Mesenteric fat pad (tissue), 1 donor: ENCODE measurements at places on chromosomes 12 and 14.

DNA sequence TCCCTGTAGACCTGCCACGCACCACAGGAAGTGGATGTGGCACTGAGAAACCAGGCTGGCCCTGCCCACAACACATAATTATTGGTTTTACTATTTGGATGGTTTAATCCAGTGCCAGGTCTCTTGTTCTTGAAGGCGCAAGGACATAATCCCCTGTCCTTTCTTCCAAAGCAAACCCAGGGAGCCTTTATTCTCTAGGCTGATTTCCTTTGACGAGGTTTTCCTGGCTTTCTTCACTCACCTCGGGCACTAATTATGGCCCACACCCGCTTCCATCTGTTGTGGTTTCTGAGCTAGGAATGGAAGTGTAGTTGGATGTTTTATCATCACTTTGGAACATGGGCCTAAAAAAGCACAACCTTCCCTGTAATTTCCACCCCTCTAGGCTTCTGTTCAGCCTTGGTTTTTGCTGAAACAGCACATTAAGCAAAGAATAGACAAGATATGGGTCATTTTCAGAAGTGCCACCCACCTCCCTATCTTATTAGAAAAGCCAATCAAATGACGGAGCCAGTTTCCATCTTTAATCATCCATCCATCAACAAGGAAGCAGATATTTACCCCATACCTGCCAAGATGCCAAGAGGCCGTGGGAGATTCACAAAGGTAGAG lies 73.9 kb downstream of the PPP1R36 start:
- DNase-seq = no peak

DNA sequence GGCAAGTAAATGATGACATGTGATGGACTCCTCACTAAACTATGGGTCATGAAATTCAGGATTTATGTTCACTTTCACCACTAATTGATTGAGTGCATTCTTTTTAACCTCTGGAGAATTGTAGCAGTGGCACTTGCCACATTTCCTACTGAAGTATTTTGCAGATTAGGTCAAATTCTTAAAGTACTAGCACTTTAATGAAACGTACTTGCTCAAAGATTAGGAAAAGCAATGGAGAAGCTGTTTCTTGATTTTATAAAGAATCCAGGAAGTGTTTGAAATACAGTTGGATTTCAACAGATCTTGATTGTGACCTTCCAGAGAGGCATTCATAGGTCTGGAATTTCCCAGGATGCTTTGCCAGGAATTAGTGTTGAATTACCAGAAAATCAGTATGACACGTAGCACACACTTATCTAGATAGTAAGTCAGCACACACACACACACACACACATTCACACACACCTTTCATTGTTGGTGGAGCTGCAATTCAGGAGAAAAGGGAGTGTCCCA lies 162.6 kb downstream of the MYRFL start:
- no peak for DNase-seq

DNA sequence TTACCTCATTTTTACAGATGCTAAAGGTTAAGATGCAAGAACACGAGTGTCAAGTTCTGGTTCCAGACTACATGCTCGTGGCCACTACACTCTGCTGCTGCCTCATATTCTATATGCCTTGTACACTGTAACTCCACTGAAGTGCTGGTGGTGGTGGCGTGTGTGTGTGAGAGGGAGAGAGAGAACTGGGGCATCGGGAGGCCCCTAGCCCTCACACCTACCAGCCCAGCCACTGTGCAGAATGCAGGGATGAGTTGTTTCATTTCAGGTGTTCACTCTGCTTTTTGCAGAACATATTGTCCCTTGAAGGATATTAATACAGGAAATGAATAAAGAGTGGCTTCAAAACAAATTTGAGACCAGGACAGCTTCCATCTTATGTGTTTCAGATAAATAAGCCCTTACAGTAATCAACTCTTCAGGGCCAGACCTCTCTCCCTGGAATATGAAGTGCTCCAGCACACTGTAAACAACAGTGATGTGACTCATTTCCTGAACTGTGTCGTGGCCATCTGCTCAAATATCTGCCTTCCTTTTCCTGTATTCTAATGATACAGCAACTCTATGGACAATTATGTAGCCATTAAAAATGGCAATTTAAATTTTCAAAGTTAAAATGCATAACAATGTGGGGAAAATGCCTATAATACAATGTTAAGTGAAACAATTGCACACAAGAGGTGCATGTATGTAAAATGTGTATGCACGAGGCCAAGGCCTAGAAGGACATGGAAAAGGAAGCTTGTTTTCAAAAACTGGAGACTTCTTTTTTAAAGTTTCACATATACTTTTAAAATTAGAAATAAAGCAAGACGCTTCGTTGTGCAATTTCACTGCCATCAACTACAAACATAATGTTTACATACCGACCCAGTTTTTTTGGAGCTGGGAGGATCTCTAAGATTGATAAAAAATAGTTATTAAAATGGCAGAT lies 215.4 kb downstream of the PELI2 start:
- no peak for DNase-seq

GRCh38 chr14:77607741-77608302 lies 8.6 kb downstream of the SPTLC2 start:
- DNase-seq = no peak

DNA sequence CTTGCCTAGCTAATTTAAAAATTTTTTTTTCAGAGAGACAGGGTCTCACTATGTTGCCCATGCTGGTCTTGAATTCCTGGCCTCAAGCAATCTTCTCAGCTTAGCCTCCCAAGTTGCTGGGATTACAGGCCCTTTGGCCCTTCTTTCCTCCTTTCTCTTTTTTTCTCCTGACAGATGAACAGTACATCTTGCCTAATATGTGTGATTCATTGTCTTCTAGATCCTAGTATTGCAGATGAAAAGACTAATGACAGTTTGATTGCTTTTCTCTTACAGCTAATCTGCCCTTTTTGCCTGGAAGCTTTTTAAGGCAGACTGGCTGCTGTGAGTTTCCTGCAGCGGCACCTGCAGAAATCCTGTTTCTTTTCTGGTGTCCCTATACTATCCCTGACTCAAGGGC lies 12.0 kb downstream of the DEPDC4 start:
- DNase-seq = no peak

DNA sequence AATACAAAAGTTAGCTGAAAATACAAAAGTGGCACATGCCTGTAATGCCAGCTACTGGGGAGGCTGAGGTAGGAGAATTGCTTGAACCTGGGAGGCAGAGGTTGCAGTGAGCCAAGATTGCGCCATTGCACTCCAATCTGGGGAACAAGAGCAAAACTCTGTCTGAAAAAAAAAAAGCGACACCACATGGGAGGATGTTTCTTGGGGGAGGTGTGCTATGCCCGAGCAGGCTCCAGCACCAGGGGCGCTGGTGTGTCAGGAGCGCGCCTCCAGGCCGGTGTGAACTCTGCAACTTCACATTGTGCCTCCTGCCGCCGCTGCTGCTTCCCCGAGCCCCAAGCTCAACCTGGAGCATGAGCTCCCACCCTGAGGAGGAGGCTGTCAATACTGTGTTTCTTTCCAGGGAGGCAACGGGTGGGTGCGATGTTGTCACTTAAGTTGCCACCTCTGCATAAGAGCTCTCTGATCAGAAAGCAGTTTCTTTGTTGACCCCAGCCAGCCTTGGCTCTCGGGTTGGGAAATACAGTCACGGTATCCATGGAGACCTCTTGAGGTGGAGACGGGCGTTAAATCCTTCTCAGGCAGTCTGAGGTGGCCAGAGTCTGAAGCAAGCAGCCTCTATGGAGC lies 18.9 kb downstream of the DEGS2 start:
- no peak for DNase-seq

- peak; percentile 82 for DNase-seq
These were observed 17.3 kb upstream of the EIF5 start for GRCh38 chr14:103316721-103317121.

- peak; percentile 87 for DNase-seq
These were observed 120.7 kb downstream of the ADGRD1 start for GRCh38 chr12:131074221-131075083.

DNA sequence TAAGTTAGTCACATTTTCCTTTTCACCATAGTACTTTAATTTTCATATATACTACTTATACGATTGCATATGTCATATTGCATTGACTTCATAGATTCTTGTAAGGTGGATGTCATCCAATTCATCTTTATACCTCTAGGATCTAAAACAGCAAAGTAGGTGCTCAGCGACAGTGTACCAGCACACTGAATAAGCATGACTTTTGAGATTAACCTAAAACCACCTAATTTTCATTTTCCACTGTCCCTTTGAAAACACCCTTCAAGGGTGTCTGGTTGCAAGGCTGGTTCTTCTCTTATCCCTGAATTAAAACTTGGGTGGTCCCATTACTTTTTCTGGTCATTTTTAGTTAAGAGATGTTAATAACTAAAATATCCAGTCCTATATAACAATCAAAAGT lies 4.4 kb downstream of the GPR19 start:
- no peak for DNase-seq
